GM19239 (cell line): ENCODE measurements at places on chromosomes 4 and X.

GRCh38 chr4:128311659-128312403 is 24.2 kb upstream of the PGRMC2 start:
- no peak for DNase-seq

DNA sequence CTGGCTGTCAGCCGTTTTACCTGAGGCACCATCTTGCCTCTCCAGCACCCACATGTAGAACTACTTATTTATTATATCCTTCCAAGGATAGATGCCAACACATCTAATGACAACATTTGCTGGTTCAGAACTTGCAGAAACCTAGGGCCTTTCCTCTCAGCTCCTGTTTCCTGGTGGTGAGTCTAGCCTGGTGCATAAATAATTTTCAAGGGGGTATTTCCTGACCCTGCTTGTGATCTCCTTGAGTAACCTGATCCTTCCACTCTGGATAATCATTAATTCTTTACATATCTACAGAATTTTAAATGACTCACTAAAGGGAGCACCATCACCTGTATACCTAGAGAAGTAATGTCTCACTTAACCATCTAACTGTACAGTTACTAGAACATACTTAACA is 153.4 kb downstream of the PPARGC1A start:
- DNase-seq: no peak

DNA sequence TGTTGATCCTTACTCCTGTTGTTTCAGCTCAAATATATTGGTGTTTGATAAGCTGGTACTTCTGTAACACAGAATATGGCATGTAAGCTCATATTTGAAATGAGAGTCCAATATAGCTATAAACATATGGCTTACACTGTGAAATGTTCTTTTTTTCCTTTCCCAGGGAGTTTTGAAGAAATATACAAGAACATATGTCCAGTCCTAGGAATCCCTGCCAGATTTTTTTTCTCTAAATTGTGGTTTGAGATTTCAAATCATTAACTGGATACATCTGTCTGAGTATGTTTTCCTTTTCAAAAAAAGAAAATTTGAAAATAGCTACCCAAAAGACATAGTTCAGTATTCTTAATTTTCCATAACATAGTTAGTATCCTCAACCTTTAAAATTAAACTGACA is 60.2 kb downstream of the HMGB2 start:
- DNase-seq: no peak

GRCh38 chrX:3443184-3443583 is 96.7 kb upstream of the MXRA5 start:
- DNase-seq: no peak

DNA sequence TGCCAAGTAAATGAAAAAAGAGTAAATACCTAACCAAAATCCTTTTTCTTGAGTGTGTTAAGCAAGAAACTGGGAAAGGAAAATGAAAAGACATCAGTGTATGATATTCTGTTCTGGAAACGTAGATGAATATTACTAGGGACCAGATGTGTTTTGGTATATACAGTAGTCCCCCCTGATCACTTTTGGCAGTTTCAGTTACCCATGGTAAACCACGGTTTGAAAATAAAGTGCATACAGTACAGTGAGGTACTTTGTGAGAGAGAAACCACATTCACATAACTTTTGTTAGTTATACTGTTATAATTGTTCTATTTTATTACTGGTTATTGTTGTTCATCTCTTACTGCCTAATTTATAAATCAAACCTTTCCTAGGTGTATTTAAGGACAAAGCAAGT is 250.9 kb downstream of the TENM3 start:
- DNase-seq: no peak

GRCh38 chrX:10230222-10230621 is 73.4 kb downstream of the CLCN4 start:
- no peak for DNase-seq

DNA sequence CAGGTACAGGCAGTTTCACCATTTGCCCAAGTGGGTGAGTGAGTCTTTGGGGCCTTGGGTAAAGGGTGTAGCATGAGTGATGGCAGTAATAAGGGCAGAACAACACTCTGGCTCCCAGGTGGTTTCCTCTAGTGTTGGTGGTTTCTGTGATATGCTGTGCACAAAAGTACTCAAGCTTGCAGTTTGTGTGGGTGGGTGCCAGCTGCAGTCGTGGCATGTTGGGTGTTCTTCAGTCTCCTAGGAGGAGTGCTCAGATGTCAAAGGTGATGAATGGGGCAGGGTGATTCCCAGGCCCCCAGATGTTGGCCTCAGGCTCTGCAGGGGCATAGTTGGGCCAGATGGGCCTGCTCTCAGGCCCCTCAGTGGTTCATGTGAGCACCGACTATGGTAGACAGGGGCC is 166.1 kb upstream of the KLF8 start:
- no peak for DNase-seq
